ENCODE measurements at places on chromosomes 2 and 18.

DNA sequence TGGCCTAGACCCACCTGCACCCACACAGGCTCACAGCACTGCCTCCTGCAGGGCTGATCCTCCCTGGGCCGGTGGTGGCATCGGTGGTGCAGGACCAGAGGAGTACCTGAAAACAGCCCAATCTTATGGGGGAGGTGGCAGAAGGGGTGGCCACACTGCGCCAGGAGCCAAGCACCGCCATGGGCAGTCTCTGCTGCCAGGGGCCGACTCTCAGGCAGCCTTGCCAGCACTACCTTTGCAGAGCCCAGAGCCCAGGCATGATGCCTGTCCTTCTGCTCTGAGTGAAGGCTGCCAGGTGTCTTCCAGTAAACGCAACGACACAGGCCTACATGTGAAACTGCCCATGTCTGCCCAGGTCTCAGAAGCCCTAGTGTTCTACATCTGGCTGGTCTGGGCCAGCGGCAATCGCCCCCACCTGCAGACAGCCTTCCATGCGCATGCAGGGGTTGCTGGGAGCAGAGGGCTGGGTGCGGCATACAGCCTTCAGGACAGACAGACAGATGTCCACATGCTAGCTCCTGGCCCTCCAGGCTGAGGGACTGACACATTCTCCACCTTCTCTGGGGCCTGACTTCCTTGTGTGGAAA is 6.8 kb downstream of the HS6ST1 start:
- no peak for DNase-seq

DNA sequence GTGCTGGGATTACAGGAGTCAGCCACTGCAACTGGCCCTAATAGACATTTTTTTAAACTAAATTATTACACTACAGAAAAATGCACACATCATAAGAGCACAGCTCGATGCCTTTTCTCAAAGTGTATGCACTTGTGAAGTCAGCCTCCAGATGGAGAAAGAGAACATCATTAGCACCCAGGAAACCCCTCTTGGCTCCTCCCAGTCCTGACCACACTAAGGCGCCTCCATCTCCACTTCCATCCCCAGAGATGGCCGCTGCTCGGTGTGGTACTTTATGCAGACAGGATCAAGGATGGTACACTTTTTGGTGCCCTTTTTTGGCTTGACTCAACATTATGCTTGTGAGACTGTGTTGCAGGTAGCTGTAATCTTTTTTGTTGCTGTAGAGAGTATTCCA is 34.8 kb downstream of the RRM2 start:
- no peak for DNase-seq

GRCh38 chr2:235614900-235615712 is 121.3 kb downstream of the AGAP1 start:
- DNase-seq: no peak

- DNase-seq: peak; percentile 65
Measured at GRCh38 chr2:218722876-218723785, 12.5 kb downstream of the TTLL4 start.

DNA sequence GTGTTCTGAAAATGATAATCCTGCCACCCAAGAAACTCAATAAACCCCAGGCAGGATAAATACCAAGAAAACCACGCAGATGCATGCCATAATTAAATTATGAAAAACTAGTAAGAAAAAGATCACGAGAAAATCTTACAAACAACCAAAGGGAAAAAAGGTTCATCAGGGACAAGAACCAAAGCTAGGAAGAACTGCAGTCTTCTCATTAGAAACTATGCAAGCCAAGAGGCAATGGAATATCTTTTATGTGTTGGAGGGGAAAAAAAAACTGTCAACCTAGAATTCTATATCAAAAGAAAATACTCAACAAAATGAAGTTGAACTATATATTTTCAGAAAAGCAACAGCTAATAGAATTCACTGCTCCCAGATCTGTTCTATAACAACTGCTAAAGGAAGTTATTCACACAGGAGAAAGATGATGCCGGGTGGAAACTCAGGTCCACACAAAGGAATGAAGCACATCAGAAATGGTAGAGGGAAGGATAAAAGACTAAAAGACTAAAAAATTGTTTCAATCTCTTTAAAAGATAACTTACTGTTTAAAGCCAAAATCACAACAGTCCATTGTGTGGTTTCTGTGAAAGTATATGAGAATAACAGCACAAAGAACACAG is 55.0 kb downstream of the NDUFA10 start:
- peak; percentile 50 for DNase-seq

- DNase-seq: no peak
Measured at GRCh38 chr2:227477291-227477690, 5.3 kb downstream of the AGFG1 start.

GRCh38 chr2:165494573-165494972 is 25.1 kb downstream of the CSRNP3 start:
- DNase-seq: no peak

GRCh38 chr18:79512461-79513380 is 117.0 kb downstream of the NFATC1 start:
- no peak for DNase-seq

- DNase-seq: no peak
Measured at GRCh38 chr2:102226171-102226570, 39.3 kb downstream of the IL1RL2 start.

DNA sequence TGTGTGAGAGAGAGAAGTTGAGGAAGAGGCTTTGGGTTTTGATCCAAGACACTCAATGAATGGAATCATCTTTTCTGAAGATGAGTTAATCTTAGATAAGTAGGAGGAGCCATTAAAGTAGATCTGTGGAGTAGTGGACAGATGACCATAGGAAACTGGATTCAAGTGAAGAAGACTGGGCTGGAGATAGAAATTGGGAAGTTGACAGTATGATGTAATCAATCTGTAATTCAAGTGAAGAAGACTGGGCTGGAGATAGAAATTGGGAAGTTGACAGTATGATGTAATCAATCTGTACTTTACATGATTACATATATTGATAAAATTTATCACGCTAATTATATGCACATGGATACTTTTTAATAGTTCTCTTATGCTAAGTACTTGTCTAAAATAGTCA is 92.8 kb downstream of the PHLPP1 start:
- no peak for DNase-seq

GRCh38 chr2:73851274-73851673 is 22.5 kb downstream of the STAMBP start:
- no peak for DNase-seq

GRCh38 chr2:176078541-176079284 is 5.0 kb downstream of the EVX2 start:
- DNase-seq: no peak

DNA sequence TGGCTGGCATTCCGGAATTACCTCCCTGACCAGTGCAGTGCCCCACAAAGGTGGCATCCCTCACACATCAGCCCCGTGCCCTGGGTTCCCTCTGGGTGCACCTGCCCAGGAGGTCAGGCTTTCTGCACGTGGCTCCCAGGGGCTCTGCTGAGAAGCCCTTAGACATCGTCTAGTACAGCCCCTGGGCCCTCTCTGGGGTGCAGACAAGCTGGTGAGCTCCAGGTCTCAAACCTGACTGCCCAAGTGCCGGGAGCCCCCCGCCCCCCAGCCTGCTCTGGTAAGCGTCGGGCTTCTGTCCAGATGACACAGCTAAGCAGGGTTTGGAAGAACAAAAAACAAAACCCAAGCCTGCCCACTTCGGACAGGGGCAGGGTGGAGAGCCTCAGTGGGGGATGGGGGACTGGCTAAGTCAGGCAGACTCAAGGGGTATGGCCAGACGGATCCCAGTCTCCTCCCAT is 20.2 kb downstream of the TWIST2 start:
- DNase-seq: no peak

DNA sequence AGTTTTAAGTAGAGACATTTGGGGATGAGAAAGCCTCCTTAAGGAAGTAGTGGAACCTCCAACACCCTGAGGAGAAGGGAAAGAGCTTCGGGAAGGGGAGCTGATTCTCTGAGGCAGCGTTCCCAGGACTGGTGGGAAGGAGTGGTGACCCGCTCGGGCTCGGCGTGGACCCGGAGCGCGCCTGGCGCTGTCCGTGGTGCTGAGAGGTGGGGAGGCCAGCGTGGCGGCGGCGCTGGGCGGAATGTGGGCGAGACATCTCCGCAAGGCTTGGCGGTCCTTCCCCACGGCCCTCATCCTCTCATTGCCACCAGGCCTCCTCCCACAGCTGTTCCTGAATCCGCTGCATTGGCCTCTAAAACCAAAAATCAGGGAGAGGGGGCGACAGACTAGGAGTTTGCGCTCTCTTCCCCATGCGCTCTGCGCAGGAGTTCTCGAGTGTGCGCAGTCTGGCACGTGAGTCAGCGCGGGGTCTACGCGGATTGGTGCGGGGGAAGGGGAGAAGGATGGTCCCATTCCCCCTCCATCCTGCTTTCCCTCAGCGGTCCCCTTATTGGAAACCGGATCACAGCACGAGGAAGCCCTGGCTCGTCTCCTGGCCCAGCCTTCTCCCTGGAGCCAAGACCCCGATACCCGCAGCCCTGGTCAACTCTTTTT is 857 bp downstream of the RESP18 start:
- peak; percentile 45 for DNase-seq

DNA sequence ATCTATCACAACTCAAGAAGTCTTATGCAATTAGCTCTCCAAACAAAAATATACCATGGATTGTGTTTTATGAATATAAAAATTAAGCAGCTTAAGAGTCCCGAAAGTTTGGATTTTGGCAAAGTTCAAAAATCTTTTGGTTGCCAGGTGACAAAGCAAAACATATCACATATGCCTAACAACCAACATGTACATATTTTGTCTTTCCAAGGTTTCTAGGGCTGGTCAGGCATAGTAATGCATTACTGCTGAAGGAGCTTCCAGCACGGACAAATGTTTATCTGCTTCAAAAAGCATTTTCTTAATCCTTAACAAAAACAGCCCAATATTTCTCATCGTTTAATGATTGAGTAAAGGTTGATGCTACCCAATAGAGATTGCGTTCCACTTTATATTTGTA is 1327.1 kb upstream of the ZEB2 start:
- DNase-seq: no peak

DNA sequence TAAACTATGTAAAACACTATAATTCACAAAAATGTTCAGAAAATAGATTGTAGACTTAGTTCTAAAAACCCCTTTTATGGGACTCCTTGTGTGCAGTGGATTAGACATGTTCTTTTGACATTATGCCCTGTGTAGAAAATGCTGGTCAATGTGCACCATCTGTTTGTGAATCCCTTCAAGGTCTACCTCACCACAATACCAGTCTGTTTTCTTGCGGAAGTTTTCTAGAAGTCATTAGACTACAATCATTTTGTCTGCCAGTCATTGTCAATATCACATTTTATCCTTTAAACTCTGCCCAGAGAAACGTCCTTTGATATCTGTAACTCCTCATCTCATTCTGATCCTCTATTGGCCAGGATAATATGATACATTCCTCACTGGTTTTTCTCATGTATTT is 7.8 kb downstream of the ITGA4 start:
- DNase-seq: no peak

Data from COLO829 (cell line).